ENCODE measurements at places on chromosomes 1 and 21.

- DNase-seq = no peak
Measured at GRCh38 chr1:240797050-240797449, 185.1 kb upstream of the GREM2 start.

DNA sequence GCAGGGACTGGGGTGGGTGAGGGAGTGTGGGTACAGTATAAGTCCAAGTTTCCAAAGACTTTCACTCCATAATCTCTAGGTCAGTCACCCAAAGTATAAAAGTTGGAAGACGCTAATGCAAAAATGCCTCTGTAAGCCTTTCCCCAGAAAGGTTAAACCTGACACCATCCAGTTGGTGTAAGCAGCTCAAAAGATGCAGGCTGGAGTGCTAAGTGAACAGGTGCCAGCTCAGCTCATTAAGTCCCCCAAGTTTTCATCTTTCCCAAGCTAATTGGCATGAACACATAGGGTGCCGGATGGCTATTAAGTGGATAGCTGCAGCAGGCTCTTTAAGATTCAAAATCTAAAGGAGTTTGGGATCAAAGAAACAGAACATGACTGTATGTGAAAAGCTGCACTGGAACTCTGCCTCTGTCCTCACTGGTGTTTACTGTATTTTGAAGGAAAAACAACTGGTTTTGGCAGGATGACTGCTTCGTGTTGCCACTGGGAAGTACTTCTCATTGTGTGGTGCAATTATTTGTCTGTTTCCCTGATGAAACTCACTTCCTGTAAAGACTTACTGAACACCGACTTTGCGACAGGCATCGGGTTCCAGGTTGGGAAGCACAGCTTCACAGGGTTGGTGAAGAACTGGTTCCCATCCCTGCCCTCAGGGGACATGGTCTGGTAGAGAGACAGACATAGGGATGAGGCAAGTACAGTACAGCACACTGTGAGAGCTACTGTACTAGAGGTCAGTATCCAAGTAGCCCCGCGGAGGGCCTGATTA, 152.7 kb downstream of the DAB1 start:
- DNase-seq = no peak

GRCh38 chr1:85158910-85159309, 41.9 kb downstream of the SYDE2 start:
- no peak for DNase-seq

- peak; percentile 39 for DNase-seq
Measured at GRCh38 chr1:63316984-63317816, 5.2 kb upstream of the FOXD3 start.

DNA sequence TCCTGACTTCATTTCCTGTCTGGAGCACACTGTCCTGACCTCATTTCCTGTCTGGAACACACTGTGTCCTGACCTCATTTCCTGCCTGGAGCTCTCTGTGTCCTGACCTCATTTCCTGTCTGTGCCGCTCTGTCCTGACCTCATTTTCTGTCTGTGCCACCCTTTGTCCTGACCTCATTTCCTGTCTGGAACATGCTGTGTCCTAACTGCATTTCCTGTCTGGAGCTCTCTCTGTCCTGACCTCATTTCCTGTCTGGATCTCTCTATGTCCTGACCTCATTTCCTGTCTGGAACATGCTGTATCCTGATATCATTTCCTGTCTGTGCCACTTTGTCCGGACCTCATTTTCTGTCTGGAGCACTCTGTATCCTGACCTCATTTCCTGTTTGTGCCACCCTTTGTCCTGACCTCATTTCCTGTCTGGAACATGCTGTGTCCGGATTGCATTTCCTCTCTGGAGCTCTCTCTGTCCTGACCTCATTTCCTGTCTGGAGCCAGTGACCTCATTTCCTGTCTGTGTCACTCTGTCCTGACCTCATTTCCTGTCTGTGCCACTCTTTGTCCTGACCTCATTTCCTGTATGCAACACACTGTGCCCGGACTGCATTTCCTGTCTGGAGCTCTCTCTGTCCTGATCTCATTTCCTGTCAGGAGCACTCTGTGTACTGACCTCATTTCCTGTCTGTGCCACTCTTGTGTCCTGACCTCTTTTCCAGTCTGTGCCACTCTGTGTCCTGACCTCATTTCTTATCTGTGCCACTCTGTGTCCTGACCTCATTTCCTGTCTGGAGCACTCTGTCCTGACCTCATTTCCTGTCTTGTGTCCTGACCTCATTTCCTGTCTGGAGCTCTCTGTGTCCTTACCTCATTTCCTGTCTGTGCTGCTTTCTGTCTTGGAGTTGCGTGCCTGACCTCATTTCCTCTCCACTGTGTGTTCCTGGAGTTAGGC, 27.6 kb downstream of the SKI start:
- peak; percentile 58 for DNase-seq

- peak; percentile 31 for DNase-seq
Measured at GRCh38 chr1:113835686-113836290, 23.5 kb upstream of the RSBN1 start.

- DNase-seq = no peak
Measured at GRCh38 chr1:156388174-156389137, 19.4 kb downstream of the RHBG start.

DNA sequence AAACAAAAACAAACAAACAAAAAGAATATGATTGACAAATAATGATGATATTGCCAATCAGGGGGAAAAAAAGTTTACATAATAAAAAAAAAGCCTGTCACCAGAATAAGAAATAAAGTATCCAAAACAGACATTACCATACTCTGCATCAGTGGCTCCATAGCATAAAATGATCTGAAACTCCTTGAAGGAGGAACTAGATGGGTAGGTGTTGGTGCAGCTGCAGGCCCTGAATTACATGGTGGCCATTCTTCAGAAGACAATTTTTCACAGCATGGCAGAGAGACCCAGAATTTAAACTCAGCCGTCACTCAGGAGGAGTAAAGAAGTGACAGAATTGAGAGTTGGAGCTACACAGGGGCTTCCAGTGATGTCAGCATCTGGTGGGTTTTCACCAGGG, 60.2 kb downstream of the GLUL start:
- no peak for DNase-seq

DNA sequence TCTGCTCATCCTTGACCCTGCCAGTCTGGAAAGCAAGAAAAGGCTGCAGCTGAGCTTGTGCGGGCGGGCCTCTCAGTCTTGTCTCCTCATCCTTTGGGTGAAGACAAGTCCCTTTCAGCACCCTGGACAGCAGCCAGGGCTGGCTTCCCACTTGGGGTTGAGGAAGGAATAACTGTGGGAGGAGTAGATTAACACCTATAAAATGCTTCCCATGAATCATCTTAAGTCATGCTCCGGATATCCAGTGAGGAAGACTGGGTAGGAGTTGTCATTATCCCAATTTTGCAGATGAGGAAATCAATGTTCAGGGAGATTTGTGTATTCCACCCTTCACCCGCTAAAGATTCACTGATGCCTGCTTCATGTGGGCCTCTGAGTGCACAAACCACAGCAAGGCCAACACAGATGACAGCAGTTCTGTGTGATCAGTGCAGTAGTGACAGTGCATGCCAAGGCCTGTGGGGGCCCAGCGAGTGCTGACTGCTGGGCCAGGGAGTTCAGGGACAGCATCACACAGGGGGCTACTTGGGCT, 20.1 kb upstream of the COL16A1 start:
- peak; percentile 27 for DNase-seq

DNA sequence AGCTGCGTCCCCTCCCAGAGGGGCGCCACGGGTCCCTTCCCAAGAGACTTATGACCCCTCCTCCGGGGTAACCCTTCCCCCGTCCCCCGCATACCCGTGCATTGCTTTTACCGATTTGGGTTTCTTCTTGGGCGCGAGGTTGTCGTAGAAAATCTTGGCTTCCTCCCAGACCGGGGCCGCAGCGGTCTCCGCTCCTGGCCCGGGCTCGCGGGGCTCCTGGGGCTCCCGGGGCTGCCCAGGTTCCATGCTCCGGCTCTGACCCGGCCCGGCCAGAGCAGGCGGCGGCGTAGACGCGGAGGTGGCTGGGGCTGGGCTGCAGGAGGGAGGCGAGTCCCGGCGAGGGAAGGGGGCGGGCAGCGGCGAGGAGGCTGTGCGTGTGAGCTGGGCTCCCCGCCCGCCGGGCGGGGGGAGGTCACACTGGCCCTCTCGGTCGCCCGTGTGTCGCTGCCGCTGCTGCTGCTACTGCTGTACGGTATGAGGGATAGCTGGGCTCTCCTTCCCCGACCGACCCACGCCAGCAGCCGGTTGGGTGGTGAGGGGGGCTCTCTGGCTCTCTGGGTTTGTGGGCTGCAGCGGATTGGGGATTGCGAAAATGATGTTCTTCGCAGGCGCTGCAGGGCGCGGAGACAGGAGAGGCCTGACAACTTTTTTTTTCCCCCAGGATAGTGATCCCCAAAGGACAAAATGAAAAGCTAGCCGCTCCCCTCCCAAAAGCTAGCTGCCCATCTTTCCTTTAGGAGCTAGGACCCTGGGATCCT, at the start of gene NT5C1A:
NT5C1A (minus strand) TSS at position 315 of the 758 bp plus-strand sequence; CDS start at position 246, 69 bp downstream.
- no peak for DNase-seq

- no peak for DNase-seq
Measured at GRCh38 chr1:51330331-51331201, at the start of gene TTC39A. Gene TTC39A (minus strand): TSS chr1:51330562. CDS start chr1:51330477, 85 bp downstream.

GRCh38 chr1:170929835-170930554, 5.3 kb upstream of the MROH9 start:
- peak; percentile 67 for DNase-seq

- peak; percentile 87 for DNase-seq
Measured at GRCh38 chr1:16181887-16182719, 26.2 kb upstream of the EPHA2 start.

DNA sequence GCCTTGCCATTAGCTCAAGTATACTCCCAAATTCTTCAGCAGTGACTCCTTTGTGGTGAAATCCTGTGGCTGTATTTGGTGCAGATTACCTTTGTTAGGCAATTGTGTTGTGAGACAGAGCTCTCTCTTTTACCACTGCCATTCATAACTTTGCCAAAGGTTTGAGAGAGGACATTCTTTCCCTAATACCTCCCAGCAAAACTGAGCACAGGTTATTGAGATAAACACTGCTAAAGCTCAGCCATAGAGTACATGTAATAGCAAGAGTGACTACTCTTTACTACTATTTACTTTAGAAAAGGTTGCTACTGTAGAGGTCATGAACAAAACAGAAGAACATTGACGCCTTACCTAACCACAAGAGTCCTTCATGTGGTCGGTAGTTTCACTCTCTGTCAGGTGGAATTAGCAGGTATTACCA, 514.0 kb upstream of the ADAMTS5 start:
- DNase-seq = peak; percentile 73

DNA sequence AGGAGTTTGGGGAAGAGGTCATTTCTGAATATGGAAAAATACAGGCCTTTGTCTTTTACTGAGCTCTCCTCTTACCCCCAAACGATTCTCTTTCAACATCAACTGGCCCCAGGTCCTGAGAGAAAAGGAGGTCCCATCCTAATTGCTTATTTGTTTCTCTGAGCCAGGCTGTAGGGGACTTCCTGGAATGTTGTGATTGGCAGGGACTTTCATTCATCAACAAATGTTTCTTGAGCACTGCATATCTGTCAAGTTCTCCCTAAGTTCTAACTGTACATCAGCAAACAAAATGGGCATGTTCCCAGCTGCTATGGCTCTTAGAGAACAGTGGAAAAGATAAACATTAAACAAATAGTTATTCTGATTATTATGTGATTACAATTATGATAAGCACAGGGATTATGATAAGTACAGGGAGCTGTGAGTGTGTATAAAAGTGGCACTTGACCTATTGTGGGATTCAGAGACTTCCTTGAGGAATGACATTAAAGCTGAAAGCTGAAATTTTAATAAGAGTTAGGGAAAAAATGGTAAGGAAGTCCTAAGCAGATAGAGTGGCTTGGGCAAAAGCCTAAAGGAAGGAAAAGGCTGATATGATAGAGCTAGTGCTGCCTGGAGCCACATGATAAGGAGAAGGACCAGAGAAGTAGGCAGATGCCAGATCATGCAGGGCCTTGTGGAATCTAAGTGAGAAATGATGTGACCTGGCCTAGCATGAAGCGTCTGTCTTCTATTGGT, 11.6 kb downstream of the GPX7 start:
- no peak for DNase-seq
